ENCODE measurements at places on chromosomes 7 and 10.

- no peak for DNase-seq
Measured at GRCh38 chr7:23210506-23210905, 28.7 kb downstream of the NUP42 start.

DNA sequence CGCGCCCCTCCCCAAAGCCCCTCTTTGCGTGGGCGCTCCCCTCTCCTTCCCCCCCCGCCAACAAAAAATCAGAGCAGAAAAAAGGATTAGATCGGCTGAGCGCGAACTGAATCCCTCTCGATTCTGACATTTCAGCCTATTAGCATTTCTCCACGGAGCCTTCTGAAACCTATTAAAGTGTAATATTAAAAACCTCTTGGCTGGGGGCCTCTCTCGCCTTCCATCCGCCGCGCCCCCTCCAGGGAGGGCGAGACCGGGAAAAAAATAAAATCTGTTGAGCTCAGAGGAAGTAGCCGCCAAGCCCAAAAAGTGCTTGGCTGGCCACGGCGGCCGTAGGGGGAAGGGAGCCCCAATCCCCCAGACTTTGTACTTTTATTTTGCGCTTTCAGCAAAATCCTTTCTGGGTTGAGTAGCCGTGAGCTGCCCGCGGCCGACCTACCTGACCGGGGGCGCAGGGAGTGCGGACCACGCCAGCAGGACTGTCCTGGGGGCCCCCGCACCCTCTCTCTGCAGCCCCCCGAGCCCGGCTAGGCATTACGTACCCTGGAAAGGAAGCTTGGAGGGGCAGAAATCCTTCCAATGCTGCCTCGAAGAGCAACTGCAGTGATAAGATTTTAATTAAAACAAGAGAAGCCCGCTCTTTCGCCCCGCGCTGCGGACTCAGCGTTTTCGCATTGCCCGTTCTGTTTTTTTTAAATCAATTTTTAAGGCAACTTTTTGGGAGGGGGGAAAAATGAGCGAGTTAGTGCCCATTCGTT lies 1.3 kb upstream of the TNRC18 start:
- no peak for DNase-seq

GRCh38 chr7:151409667-151410404 lies at the start of gene WDR86:
Gene WDR86, minus strand, starts transcription at chr7:151410038. Its CDS starts 449 bp downstream, at chr7:151409589.
- no peak for DNase-seq

DNA sequence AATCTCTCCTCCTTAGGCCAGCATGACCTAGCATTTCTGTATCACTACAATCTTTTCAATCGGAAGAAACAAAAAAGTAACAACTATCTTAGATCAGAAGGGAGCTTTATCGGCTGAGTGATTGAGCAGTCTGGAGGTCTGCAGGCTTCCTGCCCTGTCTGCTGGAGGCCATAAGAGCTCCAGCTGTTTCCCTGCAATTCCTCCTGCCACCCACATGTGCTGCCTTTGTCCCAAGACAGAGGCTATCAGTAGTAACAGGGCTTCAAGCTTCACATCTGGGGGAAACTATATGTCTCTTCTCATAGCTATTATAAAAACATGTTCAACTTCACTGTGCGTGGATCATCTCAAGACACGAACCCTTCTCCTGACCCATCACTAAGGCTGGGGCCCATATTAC lies 70.1 kb upstream of the VWC2 start:
- DNase-seq, result no peak

- no peak for DNase-seq
Measured at GRCh38 chr10:93850031-93851015, 43.5 kb upstream of the SLC35G1 start.

DNA sequence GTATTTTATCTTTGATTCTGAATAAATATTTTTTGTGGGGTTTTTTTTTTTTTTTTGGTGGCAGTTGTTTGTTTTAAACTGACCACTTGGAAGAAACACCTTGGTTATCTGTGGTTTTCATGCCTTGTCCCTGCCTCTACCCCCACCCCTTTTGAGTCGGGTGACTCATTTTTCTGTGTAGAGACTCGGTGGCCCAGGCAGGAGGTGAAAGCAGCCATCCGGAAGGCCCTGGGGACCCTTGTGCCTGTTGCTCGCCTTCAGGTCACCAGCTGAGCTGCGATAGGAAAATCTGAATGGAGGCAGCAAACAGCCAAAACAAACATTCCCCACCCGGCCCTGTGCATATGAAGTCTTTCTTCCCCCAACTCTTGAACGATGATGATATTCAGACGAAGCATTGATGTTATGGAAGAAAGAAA lies 22.8 kb downstream of the CYP17A1 start:
- no peak for DNase-seq

DNA sequence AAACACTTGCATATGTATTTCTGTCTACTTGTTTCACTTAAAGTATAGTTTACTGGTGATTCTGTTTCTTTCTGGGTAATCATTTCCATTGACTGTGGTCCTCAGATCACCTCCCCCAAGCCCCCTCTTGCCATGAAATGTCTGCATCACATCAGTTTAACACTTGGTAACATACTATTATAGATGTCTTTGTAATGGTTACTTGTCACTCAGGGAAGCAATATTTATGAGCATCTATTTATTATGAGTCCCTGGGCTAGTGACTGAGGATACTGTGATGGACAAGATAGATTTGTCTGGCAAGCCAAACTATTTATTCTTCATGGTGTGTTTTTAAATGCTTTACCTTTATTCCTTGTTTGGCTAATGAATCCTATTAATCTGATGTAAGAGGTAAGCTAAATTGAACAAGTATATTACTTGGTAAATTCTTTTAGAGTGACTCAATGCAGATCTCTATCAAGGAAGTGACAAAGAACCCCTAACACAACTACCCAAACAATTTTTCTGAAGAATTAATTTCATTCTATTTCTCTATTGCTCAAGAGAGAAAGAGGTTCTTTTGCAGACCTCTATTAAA lies 270.9 kb downstream of the RELN start:
- DNase-seq, result no peak

DNA sequence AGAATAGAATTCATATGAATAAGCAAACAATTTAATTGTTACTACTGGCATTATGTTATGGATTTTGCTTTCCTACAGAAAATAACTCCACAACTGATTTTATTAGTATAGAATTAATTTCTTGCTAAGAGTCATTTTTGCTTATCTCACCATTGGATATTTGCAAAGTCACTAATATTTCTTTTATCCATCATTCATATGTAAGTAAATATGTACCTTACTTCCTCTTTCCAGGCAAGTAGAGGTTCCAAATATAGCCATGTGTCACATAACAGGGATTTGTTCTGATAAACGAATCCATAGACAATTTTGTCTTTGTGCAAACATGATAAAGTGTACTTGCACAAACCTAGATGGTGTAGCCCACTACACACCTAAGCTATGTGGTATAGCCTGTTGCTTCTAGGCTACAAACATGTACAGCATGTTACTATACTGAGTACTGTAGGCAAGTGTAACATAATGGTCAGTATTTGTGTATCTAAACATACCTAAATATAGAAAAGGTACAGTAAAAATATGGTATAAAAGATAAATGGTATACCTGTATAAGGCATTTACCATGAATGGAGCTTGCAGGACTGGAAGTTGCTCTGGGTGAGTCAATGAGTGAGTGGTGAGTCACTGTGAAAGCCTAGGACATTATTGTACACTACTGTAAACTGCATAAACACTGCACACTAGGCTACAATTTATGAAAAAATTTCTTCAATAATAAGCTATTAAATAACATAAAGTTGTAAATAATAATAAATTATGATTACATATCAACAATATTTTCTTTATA lies 18.3 kb downstream of the KLLN start:
- DNase-seq, result no peak

- DNase-seq, result no peak
Measured at GRCh38 chr7:116316838-116317628, 106.7 kb downstream of the TES start.

- no peak for DNase-seq
Measured at GRCh38 chr10:30095631-30096422, 36.4 kb upstream of the JCAD start.

GRCh38 chr7:134478707-134479106 lies 19.8 kb upstream of the AKR1B1 start:
- DNase-seq, result no peak
